ENCODE measurements at places on chromosomes 1 and 21.

DNA sequence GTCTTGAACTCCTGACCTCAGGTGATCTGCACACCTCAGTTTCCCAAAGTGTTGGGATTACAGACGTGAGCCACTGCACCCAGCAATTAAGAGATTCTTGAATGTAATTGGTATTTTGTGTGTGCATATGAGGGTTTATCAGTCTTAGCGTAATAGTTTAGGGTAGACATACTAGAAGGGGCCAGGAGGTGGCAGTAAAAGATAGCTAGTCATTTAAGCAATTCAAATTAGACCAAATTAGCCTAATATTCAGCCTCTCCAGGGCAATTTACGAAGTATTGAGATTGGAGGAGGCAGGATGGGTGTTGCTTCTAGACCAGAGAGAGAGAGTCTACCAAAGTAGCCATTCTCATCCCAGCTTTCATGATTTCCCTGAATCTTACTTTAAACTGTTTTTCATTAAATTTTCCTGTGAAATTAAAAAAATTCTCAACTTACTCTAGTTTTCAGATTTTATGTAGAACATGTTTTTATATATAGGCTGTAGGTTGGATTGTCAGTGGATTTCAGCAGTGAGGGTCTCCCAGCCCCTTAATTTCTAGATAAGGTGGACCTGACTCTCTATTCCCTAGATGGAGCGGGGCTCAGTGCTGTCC lies 119.7 kb downstream of the HHAT start:
- peak; percentile 67 for DNase-seq

DNA sequence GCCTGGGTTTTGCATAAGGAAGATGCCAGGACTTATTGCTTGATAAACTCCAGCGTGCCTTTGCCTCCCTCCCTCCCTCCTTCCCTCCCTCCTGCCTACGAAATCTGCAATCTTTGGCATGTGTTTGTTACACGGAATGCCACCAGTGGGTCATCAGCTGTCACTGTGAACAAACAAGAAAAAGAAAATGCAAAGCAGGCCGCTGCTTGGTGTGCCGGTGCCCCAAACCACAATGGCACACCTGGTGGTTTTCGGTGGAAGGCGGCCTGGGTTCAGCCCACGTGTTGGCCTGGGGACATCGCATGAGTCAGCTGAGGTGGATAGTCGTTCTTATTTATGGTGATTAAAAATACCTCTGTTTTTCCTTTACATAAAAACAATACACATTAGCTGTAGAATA lies 16.3 kb upstream of the IFNLR1 start:
- no peak for DNase-seq

DNA sequence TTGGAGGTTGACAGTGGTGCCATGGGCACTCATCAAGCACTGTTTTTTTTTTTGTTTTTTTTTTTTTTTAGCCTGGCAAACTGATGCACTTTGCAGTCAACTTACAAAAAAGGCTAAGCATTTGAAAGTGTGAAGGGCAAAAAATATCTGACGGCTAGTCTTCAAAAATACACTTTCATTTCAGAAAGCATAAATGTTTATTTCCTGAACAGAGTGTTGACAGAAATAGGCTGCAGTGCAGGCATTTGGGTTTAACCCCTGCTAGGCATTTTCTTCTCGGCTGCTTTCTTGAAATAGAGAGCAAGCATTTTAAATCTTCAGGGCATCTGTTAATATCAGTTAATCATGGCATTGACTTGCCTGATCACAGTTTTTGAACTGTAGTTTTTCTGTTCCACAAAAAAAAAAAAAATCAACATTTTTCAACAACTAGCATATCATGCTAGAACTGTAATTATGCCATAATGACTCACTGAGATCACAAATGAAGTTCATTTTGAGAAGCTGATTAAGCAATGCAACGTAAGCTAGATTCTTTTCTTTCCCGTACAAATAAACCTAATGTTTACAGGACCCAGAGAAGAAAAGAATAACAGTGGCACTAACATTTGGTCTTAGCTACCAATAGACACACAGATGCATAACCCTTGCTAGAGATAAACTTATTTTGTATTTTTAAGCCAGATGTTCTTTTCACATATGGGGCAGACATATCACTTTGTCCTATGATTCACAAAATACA lies 100.4 kb upstream of the USH2A start:
- peak; percentile 40 for DNase-seq

DNA sequence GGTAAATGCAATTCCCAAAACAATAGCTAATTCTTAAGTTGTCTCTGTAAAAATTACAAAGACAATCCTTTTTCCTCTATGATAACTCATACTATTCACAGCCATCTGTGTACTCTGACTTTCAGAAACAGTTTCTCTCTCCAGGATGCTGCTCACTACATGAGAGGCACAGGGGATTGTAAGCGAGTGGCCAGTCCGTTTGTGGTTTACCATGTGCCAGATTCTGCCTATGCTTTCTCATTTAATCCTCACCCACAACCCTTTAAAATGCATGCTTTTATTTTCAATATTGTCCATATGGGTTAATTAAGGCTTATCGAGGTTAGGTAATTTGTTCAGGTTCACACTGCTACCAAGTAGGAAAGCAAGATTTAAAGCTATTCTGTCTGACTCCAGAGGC lies 23.0 kb downstream of the RGS1 start:
- DNase-seq = no peak

DNA sequence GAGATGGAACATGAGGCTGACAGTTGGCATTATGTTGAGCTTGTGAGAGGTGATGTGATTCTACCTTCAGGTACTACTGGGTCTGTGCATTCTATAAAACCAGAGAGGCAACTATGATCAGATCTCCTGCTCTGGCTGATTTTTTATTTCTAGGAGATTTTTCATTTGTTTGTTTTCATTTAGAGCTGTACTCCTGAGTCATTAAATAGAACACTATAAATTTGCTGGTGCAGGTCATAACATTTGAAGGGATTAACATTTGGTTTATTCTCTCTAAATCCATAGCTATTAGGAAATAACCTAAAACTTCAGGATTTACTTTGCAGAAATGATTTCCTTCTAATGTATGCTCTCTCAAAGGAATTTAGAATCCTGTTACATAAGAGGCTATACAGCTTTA lies 42.9 kb downstream of the MAGI3 start:
- DNase-seq = no peak

DNA sequence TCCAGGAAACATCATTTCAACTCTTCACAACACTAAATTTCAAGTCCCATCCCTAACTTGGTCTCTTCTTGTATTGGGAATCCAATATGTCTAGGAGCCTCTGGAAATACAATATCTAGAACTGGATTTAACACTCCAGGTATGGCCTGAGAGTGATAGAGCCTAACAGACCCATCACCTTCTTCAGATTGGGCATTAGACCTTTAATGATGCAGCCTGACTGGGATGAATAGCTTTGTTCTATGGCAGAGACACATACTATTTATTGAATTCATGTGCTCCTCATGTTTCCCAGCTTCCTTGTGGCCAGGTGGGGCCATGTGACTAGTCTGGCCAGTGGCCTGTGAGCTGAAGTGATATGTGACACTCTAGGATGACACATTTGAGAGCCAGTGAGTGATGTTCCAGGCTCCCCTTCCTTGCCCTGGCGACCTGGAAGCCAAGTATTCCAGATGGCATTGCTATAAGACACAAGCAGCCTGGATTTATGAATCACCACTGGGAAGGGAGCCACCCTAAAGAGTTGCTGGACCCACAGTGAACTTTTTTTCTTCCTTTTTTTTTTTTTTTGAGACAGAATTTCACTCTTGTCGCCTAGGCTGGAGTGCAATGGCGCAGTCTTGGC lies 31.0 kb upstream of the POU3F1 start:
- DNase-seq = peak; percentile 43

DNA sequence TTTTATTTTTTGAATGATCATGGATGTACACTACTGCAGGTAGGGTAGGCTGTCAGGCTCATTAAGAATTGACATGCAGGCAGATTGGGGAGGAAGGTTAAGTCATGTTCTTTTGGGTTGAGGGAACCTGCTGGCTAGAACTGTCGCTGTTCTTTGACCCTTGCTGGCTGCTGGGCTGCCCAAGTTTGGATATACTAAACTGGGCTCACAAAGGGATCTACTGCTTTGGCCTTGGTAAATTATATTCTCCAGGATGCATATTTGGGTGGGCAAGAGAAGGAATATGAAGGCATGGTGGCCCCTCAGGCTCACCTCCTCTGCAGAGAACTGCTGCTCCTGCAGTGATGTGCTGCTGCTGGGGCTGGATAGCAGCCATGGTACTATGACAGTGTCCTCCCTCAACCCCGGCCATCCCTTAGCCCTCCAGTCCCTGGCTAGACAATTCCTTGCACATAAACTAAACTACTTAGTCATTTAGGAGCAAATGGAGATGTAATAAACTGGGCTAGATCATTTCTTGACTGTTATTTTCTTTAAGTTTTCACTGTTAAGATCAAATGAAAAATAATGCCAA lies 6.1 kb downstream of the ATP1A1 start:
- DNase-seq = peak; percentile 57

- peak; percentile 70 for DNase-seq
Measured at GRCh38 chr21:45132841-45133573, 58.6 kb downstream of the ADARB1 start.

DNA sequence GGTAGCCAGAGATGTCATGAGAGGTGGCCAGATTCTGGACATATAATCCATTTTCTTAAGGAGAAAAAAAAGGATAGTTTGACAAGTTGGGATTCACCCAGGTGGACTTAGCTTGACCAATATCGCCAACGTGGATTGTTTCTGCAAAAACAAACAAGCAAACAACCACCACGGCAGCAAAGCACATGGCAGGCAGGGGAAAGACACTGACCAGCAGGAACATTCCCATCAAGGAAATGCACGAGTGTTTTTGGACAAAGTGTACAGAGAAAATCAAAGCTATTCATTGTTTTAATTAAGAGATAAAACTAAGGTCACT lies 9.1 kb upstream of the PLA2G2C start:
- no peak for DNase-seq

GRCh38 chr1:202214089-202214843 lies 20.7 kb downstream of the LGR6 start:
- no peak for DNase-seq

DNA sequence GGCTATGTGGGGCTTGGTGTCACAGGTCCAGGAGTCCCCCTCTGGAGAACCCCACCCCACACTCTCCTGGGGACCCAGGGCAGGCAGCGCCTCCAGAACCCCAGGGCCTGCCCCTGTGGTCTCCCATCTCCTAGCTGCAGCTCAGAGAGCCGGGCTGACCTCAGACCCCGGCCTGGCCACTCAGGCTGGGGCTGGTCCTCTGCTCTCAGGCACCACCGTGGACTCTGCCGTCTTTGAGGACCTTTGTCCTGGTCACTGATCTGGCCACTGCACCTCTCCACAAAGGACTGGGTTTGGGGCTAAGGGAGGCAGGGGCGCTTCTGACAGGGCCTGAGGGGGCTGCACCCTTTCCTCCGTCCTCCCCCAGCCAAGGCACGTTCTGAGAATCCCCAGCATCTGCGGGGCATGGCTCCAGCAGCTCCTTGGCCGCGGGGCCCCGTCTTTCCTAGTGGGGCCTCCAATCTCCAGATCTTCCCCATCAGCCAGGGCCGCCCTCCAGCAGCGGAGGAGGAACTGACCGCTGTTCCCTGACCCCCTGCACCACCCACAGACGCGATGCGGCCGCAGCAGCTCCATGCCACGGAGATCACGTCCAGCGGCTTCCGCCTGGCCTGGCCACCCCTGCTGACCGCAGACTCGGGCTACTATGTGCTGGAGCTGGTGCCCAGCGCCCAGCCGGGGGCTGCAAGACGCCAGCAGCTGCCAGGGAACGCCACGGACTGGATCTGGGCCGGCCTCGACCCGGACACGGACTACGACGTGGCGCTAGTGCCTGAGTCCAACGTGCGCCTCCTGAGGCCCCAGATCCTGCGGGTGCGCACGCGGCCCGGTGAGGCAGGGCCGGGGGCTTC lies 3.3 kb downstream of the VWA1 start:
- no peak for DNase-seq

GRCh38 chr21:37675202-37675801 lies 241.0 kb downstream of the KCNJ6 start:
- DNase-seq = peak; percentile 61

GRCh38 chr1:37347104-37347649 lies 127.2 kb upstream of the ZC3H12A start:
- DNase-seq = no peak

DNA sequence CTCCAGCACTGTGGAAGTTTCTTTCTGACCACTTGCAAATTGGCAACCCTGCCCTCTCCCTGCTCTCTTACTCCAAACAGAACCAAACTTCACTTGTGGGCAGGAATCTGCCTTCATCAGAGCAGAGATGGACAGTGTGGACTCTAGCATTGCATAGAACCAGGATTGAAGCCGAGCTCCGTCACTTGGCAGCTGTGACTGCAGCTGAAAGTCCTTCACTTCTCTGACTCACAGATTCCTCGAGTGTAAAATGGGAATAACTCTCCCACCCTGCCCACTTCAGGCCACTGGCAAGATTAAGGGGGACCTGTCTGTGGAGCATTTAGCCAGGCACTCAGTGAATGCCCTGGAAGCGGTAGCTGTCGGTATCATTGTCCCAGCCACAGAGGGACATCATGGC lies 75.7 kb upstream of the ZBTB40 start:
- peak; percentile 68 for DNase-seq

DNA sequence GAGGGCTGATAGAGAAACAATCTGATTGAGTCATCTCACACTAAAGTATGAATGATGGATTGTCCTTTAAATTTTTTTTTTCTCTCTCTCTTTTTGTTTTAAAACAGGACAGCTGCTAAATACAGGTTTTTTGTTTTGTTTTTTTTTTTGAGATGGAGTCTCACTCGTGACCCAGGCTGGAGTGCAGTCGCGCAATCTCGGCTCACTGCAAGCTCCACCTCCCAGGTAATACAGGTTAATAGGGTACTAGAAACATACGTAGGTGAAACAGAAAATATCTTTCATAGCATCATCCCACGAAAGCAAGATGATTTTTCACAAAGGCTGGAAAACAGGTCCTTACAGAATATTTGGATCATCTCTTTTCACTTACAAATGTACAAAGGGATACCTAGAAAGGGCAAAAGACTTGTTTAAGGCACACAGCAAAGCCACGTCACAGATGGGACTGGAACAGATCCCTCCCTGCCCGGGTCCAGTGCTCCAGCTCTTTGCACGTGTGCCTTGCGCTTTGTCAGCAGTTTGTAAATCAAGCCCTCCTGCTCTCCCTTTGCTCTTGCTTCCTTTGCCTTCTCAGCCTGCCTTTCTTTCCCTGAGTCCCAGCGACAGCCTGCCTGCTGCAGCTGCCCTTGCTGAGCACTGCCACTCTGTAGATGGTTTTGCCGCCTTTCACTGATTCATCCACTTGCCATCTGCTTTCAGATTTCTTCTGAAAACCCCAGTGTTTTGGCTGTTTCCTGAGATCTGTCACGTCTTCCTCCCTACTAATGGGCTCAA lies 171.3 kb upstream of the BEND5 start:
- DNase-seq = peak; percentile 53

GRCh38 chr1:207261971-207262370 lies 59.5 kb upstream of the CD55 start:
- no peak for DNase-seq

GRCh38 chr1:19166066-19166465 lies 44.0 kb downstream of the UBR4 start:
- DNase-seq = no peak

- DNase-seq = peak; percentile 30
Measured at GRCh38 chr1:112397841-112398240, 1.8 kb downstream of the CTTNBP2NL start.

GRCh38 chr1:155479205-155479604 lies 83.4 kb downstream of the ASH1L start:
- DNase-seq = peak; percentile 72

GRCh38 chr1:2840036-2840809 lies 38.7 kb upstream of the TTC34 start:
- DNase-seq = no peak
